GM13977 (cell line): ENCODE measurements at places on chromosomes 4 and X.

DNA sequence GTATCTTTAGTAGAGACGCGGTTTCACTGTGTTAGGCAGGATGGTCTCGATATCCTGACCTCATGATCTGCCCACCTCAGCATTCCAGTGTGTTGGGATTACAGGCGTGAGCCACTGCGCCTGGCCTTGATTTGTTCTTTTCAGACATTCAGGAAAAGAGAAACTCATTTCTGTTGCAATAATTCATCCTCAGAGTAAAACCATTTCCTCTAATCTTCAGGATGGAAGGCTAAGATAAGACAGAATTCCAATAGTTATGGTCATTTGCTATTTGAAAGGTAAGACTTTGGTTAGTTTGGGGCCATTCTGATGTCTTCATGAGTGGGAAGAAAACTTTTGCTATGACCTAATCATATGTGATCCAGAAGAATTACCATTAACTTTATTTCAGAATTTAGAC lies 83.0 kb downstream of the LRP2BP start:
- no peak for DNase-seq

DNA sequence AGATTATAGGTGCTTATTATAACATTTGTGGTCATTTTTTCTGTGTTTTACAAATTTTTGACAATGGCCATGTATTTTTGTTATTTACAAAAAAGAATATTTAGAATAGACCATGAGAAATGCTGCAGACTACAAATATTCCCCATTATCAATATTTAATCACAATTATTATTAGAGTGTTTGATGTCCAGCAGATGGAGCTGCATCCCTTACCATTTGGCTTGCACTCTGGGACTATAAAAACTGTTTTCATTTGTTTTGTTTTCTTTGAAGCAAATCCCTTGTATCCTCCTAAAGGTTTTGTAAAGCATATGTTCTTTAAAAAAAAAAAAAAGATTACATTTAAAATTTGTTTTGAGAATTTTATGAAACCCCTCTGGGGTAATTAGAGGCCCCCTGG lies 85.6 kb upstream of the CXorf66 start:
- DNase-seq, result no peak

DNA sequence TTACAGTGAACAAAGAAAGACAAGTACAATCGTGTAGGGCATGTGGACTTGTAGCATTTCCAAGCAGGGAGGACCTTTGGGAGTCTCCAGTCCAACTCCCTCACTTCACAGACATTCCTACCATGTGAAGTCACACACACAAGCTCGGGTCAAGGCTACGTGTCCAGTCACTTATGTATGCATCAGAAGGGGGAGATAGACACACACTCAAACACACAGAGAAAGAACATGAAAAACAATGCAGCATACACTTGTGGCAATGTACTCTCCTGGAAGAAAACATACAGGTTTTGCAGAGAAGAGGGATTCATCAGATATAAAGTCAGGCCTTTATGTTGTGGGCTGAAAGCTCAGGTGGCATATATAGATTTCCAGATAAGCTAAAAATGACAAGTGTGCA lies 136.1 kb upstream of the MID1 start:
- DNase-seq, result no peak

DNA sequence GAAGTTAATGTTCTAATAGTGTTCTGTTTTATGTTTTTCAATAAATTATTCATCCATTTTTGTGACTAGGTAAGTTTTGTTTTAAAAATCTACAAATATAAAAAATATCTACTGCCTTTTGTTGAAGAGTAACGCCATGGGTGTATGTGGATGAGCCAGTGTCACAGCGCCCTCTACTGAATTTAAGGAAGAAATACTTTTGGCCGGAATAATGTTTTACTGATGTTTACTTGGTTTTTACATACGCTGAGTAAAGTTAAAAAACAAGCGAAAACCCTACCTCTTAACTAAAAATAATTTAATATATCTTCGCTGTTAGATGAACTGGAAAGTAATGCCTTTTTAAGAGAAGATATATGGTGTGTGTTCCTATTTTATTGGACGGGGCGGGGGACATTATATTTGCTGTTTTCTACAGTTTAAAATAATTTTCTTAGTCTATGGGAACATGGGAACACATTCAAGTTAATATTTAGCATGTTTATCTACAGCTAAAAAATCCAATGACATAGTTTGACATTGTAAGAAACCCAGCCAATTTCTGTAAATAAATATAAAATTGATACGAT lies 86.1 kb downstream of the CPE start:
- peak; percentile 55 for DNase-seq
